ENCODE measurements at places on chromosomes 1 and 21.

DNA sequence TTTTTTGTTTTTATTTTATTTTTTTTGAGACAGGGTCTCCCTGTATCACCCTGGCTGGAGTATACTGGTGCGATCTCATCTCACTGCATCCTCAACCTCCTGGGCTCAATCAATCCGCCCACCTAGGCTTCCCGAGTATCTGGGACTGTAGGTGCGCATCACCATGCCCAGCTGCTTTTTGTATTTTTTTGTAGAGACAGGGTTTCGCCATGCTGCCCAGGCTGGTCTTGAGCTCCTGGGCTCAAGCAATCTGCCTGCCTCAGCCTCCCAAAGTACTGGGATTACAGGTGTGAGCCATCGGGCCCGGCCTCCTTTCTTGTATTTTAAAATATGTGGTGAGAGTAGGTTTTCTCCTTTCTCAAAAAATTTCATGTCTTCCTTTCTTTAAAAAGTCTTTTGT, 122.6 kb downstream of the XPR1 start:
- no peak for DNase-seq

GRCh38 chr1:241638909-241639622, 1.1 kb downstream of the CHML start:
- no peak for DNase-seq

GRCh38 chr1:67680486-67680885, 4.5 kb upstream of the GADD45A start:
- no peak for DNase-seq

- no peak for DNase-seq
These were observed 16.1 kb upstream of the PDZK1IP1 start for GRCh38 chr1:47205918-47206317.

DNA sequence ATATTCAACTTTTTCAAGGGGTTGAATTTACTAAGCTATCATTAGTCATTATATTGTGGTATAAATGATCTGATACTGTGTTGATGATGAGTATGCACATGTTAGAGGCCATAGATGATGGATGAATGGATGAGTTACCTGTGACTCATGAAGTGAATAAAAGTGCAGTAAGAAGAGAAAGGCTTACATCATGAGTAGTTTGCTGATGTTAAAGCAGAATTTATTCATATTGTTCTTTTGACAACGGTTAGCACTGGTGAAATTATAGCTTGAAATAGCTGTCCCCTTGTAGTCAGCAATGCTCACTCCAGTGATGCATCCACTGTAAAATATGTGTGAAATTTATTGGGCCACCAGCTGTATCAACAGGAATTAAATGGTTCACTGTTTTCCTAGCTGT, 541.0 kb upstream of the ZRANB2 start:
- DNase-seq: no peak

DNA sequence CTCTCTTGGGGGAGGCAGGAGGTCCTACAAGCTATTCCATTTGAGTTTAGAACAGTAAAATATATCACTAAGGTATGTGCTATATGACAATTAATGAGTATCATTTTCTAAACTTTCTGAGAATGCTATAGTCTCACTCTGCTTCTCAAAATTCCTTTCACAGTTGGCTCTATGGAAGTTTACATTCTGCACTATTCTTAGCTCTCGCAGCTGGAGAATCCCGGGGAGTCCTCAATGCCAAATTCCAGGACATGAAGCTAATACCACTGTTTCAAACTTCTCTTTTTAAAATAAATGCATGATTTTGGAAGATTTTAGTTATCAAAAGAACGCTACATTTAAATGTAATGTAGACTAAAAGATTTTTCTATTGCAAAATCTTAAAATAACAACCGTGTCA, 22.4 kb upstream of the PALMD start:
- DNase-seq: no peak

GRCh38 chr1:183096351-183096750, 73.1 kb downstream of the LAMC1 start:
- no peak for DNase-seq

- no peak for DNase-seq
These were observed 203.6 kb upstream of the CHODL start for GRCh38 chr21:18041012-18041411.

DNA sequence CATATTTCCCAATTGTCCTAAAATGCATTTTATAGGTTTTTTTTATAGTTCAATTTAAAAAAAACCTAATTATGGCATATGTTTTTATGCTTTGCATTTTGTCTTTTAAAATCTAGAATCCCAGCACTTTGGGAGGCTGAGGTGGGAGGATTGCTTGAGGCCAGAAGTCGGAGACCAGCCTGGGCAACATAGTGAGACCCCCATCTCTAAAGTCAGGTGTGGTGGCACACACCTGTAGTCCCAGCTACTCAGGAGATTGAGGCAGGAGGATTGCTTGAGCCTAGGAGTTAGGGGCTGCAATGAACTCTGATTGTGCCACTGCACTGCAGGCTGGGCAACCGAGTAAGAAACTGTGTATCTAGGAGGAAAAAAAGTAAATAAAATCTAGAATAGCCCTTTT, 137.2 kb upstream of the POU3F1 start:
- no peak for DNase-seq

- DNase-seq: no peak
These were observed 312.5 kb downstream of the DISC1 start for GRCh38 chr1:231939118-231939517.

DNA sequence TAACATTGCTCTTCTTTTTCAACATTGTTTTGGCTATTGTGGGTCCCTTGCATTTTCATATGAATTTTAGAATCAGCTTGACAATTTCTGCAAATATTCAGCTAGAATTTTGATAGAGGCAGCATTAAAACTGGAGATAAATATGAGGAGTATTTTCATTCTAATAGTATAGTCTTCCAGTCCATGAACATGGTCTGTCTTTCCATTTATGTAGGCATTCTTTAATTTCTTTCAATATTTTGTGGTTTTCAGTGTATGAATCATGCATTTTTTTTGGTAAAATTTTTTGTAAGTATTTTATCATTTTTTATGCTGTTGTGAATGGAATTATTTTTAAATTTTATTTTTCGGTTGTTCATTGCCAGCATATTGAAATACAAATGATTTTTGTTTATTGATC, 97.2 kb downstream of the DNAH14 start:
- DNase-seq: no peak

DNA sequence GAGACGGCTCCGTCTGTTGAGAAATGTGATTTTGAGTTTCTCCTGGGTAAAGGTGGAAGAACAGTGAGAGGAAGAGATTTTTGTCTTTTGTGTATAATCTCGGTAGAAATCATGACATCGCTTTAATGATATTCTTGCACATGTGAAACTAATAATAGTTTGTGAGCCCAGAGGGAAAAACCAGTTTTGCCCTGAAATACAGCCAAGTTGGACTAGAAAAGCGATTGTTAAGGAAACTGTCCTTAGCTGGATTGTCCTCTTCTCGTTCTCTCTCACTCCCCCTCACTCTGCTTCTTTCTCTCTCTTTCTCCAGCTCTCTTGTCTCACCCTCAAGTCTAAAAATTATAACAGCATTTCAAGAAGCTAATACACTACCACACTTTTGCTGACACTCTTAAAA, 17.1 kb downstream of the KCNJ6 start:
- no peak for DNase-seq

DNA sequence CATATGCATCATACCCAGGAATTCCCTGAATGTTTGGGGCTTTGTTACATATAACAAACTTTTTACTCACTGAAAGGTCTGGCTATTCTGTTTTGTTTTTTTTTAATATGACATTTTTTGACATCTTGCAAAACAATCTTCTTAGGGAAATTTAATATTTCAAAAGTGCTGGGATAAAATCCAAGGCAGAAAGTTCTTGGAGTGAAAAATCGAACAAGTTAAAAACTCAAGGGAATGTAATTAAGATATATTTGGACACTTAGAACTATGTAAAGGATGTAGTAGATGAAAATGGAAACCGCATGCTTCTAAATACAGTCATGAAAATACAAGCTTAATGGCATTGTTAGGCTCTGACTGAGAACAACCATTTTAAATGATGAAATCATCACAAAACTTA, 8.6 kb downstream of the CHODL start:
- DNase-seq: no peak

Data from bone marrow (tissue), 2 donors.